ENCODE measurements at places on chromosomes 16 and 17. TPM values are rescaled to one million over a fixed set of nuclear protein-coding genes. Genes with fewer than 3 reads are reported as not detected.

GRCh38 chr16:52446080-52446479, 100.9 kb downstream of the TOX3 start:
- DNase-seq = no peak

Gene WBP2
- total RNA-seq = 43.0 TPM

DNA sequence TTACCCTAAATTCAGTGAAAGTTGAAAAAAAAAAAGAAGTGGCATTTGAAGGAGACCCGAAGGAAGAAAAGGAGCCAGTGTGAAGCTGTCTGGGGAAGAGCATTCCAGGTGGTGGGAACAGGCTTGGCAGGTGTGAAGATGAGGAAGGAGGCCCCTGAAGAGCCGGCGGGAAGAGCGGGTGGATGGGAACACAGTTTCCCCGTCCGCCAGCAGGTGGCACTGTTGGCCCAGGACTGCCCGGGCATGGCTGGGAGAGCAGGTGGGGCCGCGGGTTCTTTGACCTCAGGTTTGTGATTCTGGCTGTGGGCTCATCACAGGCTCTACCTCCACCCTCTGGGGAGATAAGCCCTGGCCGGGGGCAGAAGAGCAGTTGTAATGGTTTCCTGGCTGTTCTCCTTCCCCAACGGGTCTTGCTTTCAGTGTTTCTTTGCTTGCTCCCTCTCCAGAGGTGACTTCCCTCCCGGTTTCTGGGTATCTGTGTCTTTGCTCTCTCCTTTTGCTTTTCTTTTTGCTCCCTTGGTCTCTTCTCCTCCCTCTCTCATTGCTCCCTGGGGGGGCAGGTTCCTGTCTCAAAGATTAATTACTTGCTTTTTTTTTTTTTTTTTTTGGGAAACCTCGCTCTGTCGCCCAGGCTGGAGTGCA, 32.3 kb downstream of the RAP1GAP2 start:
- DNase-seq = peak; percentile 88

Gene RND2
- total RNA-seq = 7.1 TPM
